ENCODE measurements at places on chromosomes 7 and 10. TPM values are rescaled to one million over a fixed set of nuclear protein-coding genes. Genes with fewer than 3 reads are reported as not detected.

The EMX2 gene
- not detected for total RNA-seq

The CCDC6 gene
- 26.1 TPM for total RNA-seq

The HOXA3 gene
- not detected for total RNA-seq

The AKR1D1 gene
- total RNA-seq, result not detected

The CCDC186 gene
- total RNA-seq, result 25.2 TPM

DNA sequence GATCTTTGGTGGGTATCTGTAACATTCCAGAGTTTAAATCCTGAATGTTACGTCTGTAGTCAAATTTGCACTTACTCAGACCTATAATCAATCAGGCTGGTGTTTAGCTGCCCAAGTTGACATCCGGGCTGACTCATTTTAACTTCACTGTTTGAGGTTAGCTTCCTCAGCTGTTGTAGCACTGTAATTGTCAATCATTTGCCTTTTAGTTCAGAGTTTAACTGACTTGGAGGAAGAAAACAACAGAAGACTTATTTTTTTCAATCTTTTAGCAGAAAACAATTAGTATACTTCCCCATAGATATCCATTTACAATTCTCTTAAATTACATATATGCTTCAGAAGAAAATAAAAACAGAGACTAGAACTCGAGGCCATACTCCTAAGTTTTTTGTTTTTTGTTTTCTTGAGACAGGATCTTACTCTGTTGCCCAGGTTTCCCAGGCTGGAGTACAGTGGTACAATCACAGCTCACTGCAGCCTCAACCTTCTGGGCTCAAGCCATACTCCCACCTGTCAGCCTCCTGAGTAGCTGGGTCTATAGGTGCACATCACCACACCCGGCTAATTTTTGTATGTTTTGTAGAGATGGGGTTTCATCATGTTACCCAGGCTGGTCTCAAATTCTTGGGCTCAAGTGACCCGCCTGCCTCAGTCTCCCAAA lies 38.5 kb upstream of the LRRC17 start:
- peak; percentile 6 for DNase-seq

- DNase-seq, result no peak
Observed at GRCh38 chr7:132171130-132171576, 405.1 kb downstream of the PLXNA4 start.

DNA sequence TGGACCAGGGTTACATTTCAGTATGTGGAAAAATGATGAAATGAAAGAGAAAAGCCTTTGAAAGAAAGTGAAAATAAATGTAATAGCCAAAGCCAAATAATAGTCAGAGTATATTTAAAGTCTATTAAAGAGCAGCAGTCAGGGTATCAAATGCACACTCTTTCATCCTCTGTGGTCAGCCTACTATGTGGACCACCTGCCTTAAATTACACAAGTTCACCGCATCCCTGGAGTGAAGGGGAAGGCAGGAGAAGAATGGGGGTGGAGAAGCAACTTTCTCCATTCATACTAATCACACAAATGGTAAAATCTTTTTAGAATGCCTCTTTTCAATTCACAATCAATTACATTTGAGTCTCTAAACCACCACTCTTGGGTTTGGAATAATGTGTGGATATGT lies 16.0 kb downstream of the TWIST1 start:
- no peak for DNase-seq

- no peak for DNase-seq
Observed at GRCh38 chr10:32244421-32245207, 102.3 kb downstream of the EPC1 start.

- no peak for DNase-seq
Observed at GRCh38 chr10:22326145-22326702, 5.3 kb downstream of the BMI1 start.

DNA sequence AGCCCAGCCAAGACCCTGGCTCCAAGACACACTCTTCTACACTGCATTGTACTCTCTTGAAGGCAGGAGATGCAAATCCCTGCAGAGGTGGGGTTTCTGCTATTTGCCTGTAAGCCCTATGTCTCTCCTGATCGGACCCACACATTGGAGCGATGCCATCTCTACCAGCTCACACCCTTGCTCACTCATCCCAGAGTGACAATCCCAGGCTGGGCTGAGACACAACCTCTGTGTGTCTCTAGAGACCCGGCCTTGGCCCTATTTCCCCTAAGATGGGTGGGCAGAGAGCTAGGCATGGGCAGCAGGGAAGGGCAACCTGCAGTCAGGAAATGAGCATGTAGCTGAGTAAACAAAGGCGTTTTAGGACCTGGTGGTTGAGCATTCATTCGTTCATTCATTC lies 25.6 kb downstream of the CCDC3 start:
- no peak for DNase-seq

DNA sequence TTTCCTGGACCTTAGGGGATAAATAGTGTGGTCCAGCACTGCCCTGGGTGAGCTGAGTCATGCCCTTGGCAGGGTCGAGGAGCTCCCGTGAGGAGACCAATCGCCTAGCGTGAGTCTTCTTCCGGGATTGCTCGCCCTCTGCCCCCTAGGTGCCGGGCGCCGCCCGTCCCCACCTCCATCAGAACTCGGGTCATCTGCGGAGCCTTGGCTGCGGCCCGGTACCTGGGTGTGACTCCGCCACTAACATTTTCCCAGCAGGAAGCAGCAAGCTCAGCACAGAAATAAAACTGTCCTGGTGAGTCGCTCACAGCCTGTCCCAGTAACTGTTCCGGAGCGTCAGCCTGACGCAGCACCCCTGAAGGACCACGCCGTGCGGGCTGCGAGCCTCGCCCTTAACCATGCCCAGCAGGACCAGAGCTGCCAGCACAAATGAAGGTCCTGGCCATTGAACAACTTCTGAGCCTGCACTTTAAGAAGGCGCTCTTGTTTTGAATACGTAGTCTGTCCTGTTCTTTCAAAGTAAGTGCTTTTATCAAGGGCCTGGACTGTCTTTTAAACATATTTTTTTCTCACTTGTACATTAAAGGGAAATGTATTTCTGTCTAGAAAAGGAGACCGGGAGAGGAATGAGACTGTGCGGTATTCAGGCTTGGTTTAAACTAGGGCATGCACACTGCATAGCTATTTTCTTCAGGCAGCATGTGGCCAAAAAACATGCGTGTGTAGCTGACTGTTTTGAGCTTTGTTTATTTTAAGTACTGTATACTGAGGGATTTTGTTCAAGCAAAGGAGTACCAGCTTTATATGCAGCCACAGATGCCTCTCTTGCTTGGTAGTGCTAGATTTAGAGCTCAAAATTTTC lies 136.7 kb downstream of the HECW1 start:
- no peak for DNase-seq

GRCh38 chr10:125868372-125868975 lies 12.6 kb downstream of the DHX32 start:
- no peak for DNase-seq

DNA sequence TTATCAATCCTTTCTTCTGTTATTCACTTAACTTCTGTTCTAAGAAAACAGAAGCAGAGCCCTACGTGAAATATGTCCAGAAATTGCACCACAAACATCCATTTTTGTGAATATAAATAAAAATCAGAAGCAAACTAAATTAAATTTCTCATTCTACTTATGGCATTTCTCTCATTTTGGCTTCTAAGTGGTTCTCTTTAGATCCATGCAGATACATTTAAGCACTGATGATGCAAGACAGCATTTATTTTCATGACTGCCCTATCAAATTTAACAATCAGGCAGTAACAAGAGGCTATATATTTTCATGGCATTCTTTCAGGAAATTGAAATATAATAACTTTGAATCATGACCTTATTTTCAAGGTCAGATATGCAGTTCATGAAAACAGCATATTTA lies 1049.6 kb downstream of the GRM8 start:
- no peak for DNase-seq

DNA sequence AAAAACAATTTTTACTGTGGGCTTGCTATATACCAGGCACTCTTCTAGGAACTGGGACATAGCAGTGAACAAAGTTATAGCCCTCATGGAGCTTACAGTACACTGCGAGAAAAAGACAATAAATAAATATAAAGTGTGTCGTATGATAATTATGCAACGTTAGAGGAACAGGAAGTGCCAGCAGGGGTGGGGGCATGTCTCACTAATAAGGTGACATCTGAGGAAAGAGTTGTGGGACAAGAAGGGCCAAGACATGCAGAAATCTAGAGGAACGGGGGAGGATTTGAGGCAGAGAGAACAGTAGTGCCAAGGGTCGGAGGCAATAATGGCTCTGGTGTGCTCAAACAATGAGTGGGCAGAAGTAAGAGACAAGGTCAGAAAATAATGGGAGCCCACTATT lies 52.8 kb downstream of the LMBR1 start:
- no peak for DNase-seq

- DNase-seq, result no peak
Observed at GRCh38 chr10:34906067-34906965, 91.2 kb upstream of the PARD3 start.

GRCh38 chr7:84142726-84143125 lies 51.9 kb downstream of the SEMA3A start:
- no peak for DNase-seq

GRCh38 chr10:34626158-34626880 lies 188.8 kb downstream of the PARD3 start:
- no peak for DNase-seq

DNA sequence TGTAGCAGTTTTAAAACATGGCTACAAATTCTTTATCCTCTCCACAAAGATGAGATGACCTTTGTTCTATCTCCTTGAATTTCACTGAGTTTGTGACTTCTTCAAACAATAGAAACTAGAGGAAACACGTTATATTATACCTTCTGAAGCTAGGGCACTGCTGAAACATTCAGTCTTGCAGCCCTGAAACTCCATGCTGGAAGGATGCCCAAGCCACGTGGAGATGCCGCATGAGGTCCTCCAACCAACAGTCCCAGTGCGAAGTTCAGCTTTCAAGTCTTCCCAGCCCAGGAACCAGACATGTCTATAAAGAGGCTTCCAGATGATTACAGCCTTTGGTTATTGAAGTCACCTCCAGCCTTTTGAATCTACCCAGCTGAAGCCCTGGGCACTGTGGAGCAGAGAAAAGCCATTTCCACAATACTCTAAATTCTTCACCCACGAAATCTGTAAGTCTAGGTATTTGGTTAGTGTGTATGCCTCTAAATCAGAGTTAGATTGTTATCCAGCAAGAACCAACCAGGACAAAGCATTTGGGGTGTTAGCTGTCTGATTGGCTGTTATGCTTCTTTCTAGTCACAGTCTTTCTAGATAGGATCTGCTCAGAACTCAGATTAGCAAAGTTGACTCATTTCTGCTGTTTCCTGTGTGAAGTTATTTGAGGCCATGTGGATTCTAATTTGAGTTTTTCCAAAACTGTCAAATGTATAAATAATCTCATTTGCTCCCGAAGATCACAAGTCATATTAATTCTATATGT lies 186.5 kb upstream of the TMEM72 start:
- DNase-seq, result no peak

DNA sequence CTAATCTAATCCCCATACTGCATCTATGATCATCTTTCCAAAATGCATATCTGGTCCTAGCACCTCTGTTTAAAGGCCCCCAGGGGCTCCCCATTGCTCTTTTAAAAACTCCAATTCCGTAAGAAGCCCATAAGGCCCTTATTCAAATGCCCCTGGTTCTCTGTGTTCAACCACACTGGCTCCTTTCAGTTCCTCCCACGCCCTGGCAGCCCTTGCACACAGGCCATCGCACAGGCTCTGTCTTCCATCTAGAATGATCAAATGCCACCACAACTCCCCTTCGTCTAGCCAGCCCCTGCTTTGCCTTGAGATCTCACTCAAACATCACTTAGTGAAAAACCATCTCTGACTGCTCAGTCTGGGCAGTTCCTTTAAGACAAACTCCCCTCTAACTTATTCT lies 112.9 kb upstream of the LYZL2 start:
- no peak for DNase-seq

- no peak for DNase-seq
Observed at GRCh38 chr10:12418000-12418399, 68.7 kb downstream of the CAMK1D start.

- DNase-seq, result no peak
Observed at GRCh38 chr7:10412422-10413019, 561.2 kb upstream of the PHF14 start.

- DNase-seq, result no peak
Observed at GRCh38 chr10:127148066-127148932, 48.1 kb downstream of the INSYN2A start.

All from T-cell (primary cell).